Activated CD8-positive, alpha-beta memory T cell treated with anti-CD3 and anti-CD28 coated beads for 4 hours (primary cell): ENCODE measurements at places on chromosomes 16 and 17.

- no peak for DNase-seq
These were observed 38.0 kb downstream of the ARHGAP17 start for GRCh38 chr16:24976971-24977677.

DNA sequence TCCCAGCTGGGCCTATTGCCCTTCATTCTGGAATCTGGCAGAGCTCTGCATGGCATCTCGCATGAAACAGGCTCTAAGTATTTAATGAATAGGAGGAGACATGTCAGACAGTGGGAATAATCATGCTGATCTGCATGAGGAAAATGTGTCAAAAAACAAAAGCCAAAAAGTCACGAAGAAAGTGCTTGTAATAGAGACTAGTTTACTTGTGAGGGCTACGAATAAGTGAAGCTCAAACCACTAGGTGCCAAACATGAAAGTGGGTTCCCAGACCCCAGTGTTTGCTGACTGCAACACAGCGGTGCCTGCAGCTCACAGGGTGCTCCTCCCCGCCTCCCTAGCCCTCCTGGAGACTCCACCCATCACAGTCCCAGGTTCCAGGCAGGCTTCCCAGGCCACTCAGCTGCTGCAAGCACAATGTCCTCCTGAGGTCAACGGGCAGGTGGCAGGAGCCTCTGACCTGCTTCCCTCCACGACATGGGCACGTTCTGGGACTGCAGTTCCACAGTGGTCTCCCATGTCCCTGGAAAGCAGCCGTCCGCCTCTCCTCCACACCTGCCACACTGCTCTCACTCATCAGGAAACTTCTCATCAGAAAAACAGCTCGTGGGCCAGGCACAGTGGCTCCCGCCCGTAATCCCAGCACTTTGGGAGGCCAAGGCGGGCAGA is 96.5 kb downstream of the ANKRD11 start:
- DNase-seq = no peak

DNA sequence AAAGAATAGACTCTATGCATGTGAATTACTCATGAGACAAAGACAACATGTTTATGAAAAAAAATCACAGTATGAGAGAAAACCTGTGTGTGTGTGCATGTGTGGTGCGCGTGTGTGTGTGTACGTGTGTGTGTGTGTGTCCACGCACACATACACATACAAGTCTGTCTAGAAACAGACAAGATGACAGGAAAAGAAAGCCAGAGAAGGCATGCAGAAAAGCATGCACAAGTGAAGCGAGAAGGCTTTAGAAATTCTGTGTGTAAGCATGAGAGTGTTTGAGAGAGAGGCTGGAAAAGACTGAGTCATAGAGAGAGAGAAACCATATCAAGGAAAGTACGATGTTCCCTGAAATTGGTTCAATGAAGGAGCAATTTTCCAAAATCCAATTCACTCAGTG is 566.4 kb upstream of the C16orf82 start:
- DNase-seq = no peak

DNA sequence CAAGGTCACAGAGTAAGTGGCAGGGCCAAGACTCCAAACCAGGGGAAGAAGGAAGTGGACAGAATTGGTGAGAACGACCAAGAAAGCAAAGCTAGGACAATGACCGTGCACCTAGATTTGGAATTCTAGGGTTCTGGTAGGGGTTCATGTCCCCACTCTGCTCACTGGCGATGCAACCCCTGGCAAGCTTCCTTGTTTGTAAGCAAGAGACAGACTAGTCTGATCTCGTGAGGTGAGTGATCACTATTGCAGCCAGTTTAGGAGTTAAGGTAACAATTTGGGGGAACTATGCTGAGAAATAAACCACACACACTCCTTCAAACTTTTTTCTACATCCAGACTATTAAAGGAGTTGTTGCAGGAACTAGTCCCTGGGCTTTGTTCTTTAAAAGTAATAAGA is 48.1 kb downstream of the XPO6 start:
- no peak for DNase-seq

DNA sequence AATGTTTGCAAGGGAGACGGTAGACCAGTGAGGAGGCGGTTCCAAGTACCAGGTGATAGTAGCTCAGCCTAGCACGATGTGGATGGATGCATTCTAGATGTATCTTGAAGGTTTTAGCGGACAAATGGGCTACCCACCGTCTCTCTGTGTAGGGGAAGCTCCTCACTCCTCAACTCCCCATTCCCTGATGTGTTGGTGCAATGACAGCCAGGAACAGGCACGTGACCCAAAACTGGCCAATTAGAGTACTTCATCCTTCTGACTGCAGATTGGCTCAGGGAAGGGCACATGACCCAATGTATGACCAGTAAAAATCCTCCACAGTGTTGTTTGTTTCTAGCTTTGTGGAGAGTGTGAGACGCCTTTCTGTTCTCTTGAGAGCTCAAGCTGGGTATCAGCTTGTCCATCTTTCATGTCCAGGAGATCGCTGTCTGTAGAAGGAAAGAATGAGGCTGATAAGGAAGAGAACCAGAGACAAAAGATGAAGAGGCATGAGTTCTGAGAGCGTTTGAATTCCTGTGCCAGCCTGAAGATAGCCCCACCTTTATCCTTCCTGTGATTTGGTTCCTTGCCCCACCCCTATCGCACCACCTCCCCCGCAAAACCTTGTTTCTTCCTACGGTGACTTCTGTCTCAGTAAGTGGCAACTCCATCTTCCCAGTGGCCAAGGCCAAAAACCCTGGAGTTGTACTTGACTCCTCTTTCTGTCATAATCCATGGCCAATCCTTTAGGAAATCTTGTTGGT is 2.3 kb upstream of the BORCS6 start:
- no peak for DNase-seq
